Transverse colon (tissue), 4 donors: ENCODE measurements at places on chromosomes 1 and 21. TPM values are rescaled to one million over a fixed set of nuclear protein-coding genes. Genes with fewer than 3 reads are reported as not detected.

GRCh38 chr21:15895142-15896106 lies 165.6 kb downstream of the USP25 start:
- no peak for DNase-seq
- H3K4me1 ChIP-seq: no peaks in the 10 kb centered on the region
- H3K27ac ChIP-seq: no peak overlapping the region
- no peak overlapping the region for H3K4me3 ChIP-seq
- H3K36me3 ChIP-seq: no peaks in the 10 kb centered on the region
- H3K27me3 ChIP-seq: no peaks in the 10 kb centered on the region

TMPRSS2 gene
- total RNA-seq: 65.3 TPM

PRELP gene
- total RNA-seq: 35.2 TPM

TRIM45 gene
- 2.6 TPM for total RNA-seq

- peak overlapping the region; percentile 54 for H3K27ac ChIP-seq
- DNase-seq: no peak
- no peaks in the 10 kb centered on the region for H3K36me3 ChIP-seq
- no peaks in the 10 kb centered on the region for H3K27me3 ChIP-seq
- H3K4me1 ChIP-seq: peaks cover 27% of the 10 kb centered on the region
These were observed 20.1 kb upstream of the MACF1 start for GRCh38 chr1:39184354-39184818.

GRCh38 chr1:171655746-171656116 lies 3.2 kb upstream of the MYOC start:
- H3K27ac ChIP-seq: no peak overlapping the region
- no peaks in the 10 kb centered on the region for H3K36me3 ChIP-seq
- DNase-seq: no peak
- peaks cover 14% of the 10 kb centered on the region for H3K4me1 ChIP-seq
- no peak overlapping the region for H3K4me3 ChIP-seq
- H3K27me3 ChIP-seq: no peaks in the 10 kb centered on the region

DNA sequence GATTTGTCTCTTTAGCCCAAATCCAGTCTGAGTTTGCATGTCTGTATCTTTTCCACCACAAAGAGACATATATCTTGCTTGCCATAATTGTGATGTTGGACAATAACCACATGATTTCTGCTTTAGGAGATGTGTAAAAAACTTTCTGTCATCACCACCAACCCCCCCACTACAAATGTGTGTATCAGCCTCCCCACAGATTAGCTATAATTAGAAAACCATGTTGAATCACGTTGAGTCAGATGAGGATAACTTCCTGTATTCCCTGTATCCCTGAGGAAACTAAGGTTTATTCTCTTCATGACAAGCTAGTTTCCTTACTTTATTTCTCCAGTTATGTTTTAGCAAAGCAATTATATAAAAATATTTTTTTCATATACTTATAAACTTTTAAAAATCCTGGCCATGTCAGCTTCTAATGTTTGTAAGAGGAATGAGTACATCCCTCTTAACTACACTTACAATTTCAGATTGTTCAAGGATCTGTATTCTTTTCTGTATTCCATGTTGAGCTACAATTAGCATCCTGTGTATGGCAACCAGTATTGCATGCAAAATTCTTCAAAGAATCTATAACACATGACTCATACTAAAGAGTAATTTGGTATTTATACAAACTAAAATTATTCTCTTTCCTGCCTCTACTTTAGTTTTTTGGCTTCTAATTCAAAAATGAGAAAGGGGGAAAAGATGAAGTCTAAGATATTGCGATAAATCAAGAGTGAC lies 143.0 kb downstream of the FMN2 start:
- no peaks in the 10 kb centered on the region for H3K4me1 ChIP-seq
- H3K27ac ChIP-seq: no peak overlapping the region
- no peaks in the 10 kb centered on the region for H3K27me3 ChIP-seq
- no peaks in the 10 kb centered on the region for H3K36me3 ChIP-seq

GRCh38 chr1:54380290-54380882 lies 25.8 kb downstream of the SSBP3 start:
- peaks cover 6% of the 10 kb centered on the region for H3K36me3 ChIP-seq
- no peak overlapping the region for H3K4me3 ChIP-seq
